Hypothalamus (tissue), 51 donors: ENCODE measurements at places on chromosomes 7 and 10.

- no peak for DNase-seq
Measured at GRCh38 chr7:142897691-142898090, 12.1 kb upstream of the TRPV6 start.

DNA sequence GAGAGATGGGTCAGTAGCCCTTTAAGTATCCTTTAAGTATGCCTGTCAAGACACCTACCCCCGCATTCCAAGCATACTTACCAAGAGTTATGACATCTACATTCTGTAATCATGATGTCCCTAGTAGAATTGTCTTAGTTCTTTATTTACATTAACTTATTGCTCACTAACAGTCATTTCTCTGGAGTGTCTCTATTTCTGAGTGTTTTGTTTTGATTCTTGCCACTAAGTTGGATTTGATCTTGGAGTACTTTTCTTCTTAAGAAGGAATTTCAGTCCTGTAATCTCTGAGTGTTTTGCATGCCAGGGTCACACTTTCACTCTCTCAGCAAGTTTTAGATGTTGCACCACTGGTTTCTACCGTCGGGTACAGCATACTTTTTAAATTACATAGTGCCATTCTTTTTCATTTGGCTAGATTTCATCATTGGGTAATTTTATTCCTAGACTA is 1053.9 kb downstream of the KCNMA1 start:
- DNase-seq: no peak

- no peak for DNase-seq
Measured at GRCh38 chr10:129932182-129932581, 31.9 kb downstream of the EBF3 start.

DNA sequence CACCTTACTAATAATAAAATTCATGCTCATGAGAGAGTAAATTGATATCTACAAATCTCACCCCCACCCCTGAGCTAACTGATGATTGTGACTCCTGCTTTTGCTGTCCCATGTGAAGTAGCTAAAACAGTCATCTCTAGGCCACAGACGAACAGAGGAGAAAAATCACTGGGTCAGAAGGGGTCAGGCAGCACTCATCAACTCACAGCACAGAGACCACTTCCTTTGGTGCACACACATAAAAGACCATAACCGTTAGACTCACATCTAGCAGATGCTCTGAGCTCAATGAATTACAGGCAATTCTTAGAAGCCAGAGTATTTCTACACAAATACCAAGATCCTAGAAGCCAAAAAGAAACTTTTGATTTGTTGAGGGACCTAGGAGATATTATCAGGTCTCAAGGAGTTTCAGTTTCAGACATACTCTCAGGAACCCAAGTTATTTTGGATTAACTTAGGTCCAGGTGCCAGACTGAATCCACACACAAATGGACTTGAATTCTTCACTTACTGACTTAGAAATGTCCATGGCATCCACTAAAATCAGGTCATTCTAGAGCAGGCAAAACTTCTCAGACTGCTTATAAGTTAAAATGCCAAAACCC is 65.0 kb upstream of the TES start:
- DNase-seq: no peak

GRCh38 chr10:121665809-121666208 is 67.6 kb upstream of the FGFR2 start:
- no peak for DNase-seq

DNA sequence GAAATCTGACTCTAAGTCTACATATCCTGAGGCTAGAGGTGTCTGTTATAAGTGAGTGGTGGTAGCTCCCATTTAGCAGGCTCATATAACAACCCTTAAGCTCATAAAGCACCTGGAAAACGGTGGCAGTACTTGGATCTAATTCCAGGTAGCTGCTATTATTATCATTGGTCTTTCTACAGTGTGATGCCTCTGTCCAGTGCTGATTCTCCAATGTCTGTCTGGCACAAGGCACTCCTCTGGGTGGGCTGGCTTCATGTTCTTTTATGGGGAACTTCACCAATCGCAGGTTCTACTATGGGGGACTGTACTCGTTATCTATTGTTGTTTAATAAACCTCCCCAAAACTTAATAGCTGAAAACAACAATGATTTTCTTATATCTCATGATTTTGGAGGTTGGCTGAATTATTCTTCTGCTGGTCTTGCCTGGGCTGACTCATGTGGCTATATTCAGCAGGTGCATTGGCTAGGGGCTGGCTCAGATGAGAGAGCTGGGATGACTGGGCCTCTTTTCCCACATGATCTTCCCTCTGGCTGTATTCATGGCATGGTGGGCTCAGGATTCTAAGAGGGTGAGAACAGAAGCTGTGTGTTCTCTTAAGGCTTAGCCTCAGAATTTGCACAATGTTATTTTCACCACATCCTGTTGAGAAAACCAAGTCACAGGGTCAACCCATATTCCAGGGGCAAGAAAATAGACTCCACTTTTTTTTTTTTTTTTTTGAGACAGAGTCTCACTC is 93.0 kb upstream of the PCGF5 start:
- DNase-seq: no peak

- DNase-seq: no peak
Measured at GRCh38 chr7:154353355-154353767, 301.2 kb downstream of the DPP6 start.

DNA sequence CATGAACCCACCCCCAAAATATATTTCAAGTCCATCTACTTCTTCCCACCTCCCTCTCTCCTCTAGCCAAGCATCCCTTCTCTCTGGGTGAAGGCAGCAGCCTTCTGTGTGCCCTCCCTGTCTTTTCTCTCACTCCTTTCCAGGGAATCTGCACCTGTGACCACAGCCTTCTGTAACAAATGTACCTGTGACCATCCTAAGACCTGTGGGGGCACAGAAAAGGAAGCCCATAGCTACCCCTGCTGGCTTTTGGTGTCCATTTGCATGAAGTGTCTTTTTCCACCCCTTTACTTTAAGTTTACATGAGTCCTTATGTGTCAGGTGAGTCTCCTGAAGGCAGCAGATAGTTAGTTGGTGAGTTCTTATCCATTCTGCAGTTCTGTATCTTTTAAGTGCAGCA is 2.0 kb upstream of the TBXAS1 start:
- DNase-seq: no peak

- DNase-seq: no peak
Measured at GRCh38 chr7:23662124-23662983, 17.6 kb upstream of the FAM221A start.

- DNase-seq: no peak
Measured at GRCh38 chr10:103800789-103801540, 54.4 kb downstream of the SH3PXD2A start.

DNA sequence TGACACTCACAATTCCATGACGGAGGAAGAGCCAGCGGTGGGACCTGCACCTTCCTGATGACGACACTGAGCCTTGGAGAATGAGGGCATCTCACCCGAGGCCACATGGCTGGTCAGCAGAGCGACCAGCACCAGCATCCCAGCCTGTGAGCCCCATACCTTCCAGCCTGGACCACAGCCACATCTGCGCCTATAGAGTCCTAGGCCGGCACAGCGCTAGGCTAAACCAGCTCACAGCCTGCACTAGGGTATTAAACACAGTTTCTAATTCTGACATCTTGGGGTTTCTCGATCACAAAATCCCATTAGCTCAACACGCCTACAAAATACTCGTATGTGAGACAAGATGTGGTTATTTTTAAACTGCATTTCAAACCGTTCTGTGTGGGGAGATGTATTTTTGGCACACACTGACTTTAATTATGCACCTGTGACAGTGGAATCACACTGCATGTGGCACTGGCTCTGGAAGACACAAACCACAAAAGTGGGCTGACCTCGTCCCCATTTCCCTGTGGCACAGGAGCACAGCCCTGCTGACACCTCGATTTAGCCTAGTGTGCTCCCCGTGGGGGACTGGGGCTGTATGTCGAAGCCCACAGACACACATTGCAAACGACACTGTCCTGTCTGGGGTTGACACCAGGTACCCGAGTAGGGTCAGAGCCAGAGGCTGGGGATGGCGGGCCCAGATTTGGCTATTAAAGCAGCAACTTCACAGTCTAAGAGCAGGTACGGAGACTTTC is 32.5 kb downstream of the CPXM2 start:
- DNase-seq: no peak

GRCh38 chr7:148456351-148456750 is 134.2 kb upstream of the C7orf33 start:
- no peak for DNase-seq

DNA sequence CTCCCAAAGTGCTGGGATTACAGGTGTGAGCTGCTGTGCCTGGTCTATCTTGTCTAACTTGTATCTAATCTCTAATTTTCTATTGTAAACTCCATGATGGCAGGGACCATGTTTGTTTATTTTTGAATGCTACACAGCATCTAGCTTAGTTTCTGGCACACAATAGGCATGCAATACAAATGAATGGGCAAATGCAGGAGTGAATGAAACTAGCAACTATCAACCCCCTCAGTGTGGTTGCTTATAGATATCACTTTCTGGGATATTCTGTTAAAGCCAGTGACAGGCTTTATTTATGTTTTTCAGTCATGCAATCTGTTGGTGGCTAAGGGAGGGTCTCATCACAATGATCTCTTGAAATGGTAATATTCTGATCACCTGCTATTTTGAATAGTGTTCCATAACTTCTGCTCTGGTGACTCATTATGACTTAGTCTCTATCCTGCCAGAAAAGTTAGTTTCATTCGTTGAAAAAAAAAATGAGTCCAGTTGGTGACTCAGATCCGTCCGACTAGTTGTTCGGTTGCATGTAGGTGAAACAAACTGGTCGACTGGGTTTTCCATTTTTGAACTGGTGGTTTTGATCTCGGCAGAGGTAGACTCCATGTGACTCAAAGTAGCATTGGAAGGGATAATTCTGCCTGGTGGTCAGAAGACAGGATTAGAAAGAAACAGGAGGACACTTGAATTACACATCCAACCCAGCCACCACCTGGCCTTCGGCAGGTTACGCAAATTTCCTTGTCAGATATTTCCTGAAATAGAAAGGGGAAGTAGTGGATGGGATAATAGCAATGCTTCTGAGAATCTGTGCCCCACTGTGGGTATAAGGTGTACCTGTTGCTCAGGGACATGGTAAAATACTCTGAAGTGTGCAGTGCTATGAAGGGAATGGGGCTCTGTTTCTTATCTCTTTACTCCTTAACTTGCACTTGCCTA is 76.8 kb downstream of the GATA3 start:
- DNase-seq: no peak

- no peak for DNase-seq
Measured at GRCh38 chr10:82982110-82982608, 1107.2 kb downstream of the NRG3 start.
